ENCODE measurements at places on chromosomes 1 and 21. TPM values are rescaled to one million over a fixed set of nuclear protein-coding genes. Genes with fewer than 3 reads are reported as not detected.

TRMT1L gene
- total RNA-seq = 16.0 TPM

DNA sequence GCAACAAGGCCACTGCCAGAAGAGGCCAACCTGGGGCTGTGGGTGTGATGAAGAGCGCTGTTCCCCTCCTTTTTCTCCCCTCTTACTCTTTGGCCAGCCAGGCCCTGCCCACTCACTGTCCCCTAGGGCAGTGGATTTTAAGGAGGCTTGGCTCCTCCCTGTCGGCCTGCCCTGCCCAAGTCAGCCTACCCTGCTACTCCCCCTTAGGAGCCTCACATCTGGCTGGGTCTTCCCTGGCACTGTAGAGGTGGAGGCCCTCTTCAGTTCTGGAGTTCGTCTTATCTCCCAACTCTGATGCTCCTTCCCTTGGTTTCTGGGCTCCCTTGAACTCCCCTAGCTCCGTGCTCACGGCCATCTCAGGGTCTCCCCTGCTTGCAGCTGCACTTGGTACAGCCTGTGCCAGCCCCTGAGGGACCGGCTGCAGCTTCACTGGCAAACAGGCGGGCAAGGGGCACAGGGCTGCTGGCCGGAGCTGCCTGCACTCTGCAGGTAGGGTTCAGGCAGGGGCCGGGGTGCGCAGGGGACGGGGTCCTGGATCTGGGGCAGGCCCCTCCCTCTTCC, 4.0 kb downstream of the AMPD2 start:
- ATAC-seq = no peak
- H3K4me3 ChIP-seq = peak overlapping the region; percentile 35
- peaks cover 68% of the 10 kb centered on the region for H3K4me1 ChIP-seq
- no peaks in the 10 kb centered on the region for H3K27me3 ChIP-seq
- H3K36me3 ChIP-seq = no peaks in the 10 kb centered on the region

DNA sequence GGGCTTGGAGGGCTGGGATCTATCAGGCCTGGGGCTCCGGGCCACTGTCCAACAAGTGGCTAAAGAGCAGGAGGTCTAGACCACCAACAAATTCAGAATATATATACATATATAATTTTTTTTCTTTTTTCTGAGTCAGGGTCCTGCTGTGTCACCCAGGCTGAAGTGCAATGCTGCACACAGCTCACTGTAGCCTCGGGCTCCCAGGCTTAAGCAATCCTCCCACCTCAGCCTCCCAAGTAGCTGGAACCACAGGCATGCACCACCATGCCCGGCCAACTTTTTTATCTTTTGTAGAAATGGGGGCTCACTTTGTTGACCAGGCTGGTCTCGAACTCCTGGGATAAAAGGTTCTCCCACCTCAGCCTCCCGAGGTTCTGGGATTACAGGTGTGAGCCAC, 6.8 kb upstream of the LAPTM5 start:
- ATAC-seq = no peak
- no peak overlapping the region for H3K27ac ChIP-seq
- H3K27me3 ChIP-seq = no peaks in the 10 kb centered on the region
- H3K4me1 ChIP-seq = peaks cover 17% of the 10 kb centered on the region
- H3K4me3 ChIP-seq = no peak overlapping the region
- no peaks in the 10 kb centered on the region for H3K36me3 ChIP-seq

DNA sequence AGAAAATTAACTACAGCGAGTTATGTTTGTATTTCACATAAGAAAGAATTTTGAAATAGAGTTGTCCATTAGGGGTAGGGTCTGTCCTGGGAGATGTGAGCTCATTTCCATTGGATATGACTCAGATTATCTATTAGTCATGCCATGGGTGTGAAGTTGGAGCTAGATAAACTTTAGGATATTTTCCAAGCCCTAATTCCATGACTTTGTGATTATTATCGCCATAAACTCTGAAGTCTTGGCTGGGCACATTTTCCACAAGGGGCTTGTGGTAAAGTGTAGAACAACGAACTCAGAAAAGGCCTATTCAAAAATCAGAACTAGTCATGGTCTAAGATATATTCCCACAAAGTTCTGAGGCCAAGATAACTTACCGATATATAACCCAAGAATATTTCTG, 396.6 kb downstream of the DPYD start:
- H3K27ac ChIP-seq = no peak overlapping the region
- H3K4me3 ChIP-seq = no peak overlapping the region
- no peaks in the 10 kb centered on the region for H3K36me3 ChIP-seq
- H3K27me3 ChIP-seq = no peaks in the 10 kb centered on the region

GRCh38 chr1:72568113-72568512, 285.8 kb upstream of the NEGR1 start:
- ATAC-seq = no peak
- H3K27me3 ChIP-seq = no peaks in the 10 kb centered on the region
- H3K4me1 ChIP-seq = peaks cover 14% of the 10 kb centered on the region
- H3K4me3 ChIP-seq = no peak overlapping the region
- no peaks in the 10 kb centered on the region for H3K36me3 ChIP-seq
- no peak overlapping the region for H3K27ac ChIP-seq

DNA sequence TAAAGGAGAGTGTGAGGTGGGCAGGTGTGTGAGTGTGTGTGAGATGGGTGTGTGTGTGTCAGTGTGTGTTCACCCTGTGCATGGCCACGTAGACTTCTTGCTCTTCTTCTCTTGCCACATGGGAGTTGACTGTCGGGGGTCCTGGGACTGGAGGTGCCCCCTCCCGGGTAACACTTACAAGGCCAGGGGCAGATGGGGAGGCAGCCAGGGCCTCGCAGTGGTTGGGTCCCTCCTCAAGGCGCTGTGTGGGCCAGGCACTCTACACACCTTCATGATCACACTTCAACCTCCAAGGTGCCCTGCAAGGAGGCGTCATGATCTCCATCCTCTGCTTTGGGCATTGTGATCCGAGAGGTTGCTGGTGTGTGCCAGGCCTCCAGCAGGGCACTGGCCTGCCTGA, 2.3 kb downstream of the PLA2G2F start:
- no peak overlapping the region for H3K4me3 ChIP-seq
- H3K36me3 ChIP-seq = no peaks in the 10 kb centered on the region
- no peaks in the 10 kb centered on the region for H3K4me1 ChIP-seq
- peaks cover 36% of the 10 kb centered on the region for H3K27me3 ChIP-seq
- ATAC-seq = no peak
- H3K27ac ChIP-seq = no peak overlapping the region

DNA sequence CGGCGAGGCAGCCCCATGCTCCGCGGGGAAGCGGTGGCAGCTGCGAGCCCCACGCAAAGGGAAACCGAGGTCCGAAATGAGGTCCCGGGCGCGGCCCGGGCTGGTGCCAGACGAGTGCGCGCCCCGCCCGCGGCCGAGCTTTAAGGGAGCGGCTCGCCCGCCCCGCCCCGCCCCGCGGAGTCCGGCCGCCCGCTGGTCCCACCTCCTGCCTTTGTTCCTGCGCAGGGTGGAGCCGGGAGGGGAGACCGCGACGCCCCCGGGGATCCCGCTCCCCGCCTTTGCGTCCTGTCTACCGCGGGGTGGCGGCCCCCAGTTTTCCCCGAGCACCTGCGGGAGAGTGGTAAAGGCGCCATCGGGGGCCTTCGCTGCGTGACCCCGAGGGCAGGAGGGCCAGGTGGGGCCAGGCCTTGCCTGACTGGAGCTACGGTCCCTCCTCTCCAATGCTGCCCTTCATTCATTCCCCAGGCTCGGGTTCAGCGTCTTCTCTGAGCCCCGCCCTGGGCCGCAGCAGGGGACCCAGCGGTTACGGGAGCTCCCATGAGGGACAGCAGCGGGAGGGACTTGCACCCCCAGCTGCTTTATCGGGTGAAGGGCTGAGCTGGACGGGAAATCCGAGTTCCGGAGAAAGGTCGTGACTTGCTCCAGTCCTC, at the start of gene HES2:
HES2 (minus strand) TSS at position 116 of the 650 bp plus-strand sequence; CDS start at position 17, 99 bp downstream.
- ATAC-seq = no peak
- no peak within 1 kb of the TSS for H3K27ac ChIP-seq
- no peak within 1 kb of the TSS for H3K4me3 ChIP-seq
- peaks cover 100% of the 10 kb centered on the region for H3K27me3 ChIP-seq
- H3K36me3 ChIP-seq = no peaks in the 10 kb centered on the region
- peaks cover 23% of the 10 kb centered on the region for H3K4me1 ChIP-seq
